ENCODE measurements at places on chromosomes 4 and X. TPM values are rescaled to one million over a fixed set of nuclear protein-coding genes. Genes with fewer than 3 reads are reported as not detected.

The GAB3 gene
- 0.58 TPM for total RNA-seq

The XK gene
- total RNA-seq = under 0.01 TPM

The RHOH gene
- 0.53 TPM for total RNA-seq

The SCD5 gene
- total RNA-seq = 1.1 TPM

The MAGED4 gene
- 19.0 TPM for total RNA-seq

The FAM47A gene
- not detected for total RNA-seq

The CTPS2 gene
- total RNA-seq = 11.9 TPM

The CYTL1 gene
- total RNA-seq = not detected

The TMEM144 gene
- 2.0 TPM for total RNA-seq

The KIT gene
- not detected for total RNA-seq
